NCI-H2107 (cell line): ENCODE measurements at places on chromosomes 16 and 17.

DNA sequence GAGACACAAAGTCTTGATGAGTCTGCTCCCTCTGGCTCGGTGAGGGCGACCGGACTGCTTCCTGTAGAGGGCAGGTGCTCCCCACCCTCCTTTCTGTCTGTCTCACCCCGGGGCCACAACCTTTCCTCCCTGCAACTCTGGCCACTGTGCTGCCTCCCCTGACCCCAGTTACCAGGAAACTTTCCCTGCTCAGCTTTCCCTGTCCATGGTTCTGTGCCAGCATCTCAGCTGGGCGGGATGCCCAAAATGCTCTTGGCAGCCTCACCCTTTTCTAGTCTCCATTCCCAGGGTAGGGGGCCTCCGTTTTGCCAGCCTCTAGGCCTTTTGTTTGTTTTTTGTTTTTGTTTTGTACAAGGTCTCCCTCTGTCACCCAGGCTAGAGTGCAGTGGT lies 1.4 kb downstream of the PLD2 start:
- DNase-seq = no peak

GRCh38 chr17:67493812-67494211 lies 116.7 kb downstream of the PITPNC1 start:
- no peak for DNase-seq

- DNase-seq = no peak
These were observed 41.0 kb downstream of the STAT5A start for GRCh38 chr17:42329025-42329976.

GRCh38 chr17:83099570-83100181 lies 20.3 kb downstream of the METRNL start:
- DNase-seq = no peak
